ENCODE measurements at places on chromosomes 13 and 19.

GRCh38 chr19:29672933-29673336 is 7.7 kb downstream of the PLEKHF1 start:
- DNase-seq, result no peak

DNA sequence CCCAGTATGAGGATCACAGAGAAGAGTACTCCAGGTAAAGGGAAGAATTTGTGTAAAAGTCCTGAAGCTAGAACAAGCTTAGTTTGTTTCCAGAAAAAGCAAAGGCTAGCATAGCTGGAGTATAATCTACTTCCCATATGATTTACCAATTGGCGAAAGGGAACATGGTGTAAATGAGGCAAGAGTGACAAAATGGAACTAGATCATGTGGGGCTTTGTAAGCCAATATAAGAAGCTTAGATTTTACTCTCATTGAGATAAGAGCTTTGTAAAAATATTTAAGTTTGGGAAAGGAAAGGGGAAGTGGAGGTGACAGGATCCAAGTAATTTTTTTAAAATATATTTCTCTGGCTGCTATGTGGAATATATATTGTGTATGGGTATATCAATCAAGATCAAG is 234.9 kb downstream of the KCTD12 start:
- no peak for DNase-seq

DNA sequence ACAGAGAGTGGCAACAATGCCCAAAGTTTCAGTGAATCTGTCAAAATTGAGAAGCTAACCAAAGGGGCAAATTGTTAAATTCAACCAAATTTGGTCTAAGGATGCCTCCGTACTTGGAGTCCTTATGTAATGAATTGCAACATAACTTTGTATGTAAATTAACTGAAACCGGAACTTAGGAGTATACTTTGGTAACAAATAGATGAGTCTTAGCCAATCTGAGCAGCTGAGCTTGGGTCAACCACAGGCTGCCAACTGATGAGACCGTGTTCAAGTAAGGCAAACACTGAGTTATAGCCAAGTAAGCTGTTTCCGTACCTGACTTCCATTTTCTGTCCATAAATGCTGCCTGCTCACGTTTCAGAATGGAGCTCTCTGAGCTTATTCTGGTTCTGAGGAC is 5.3 kb downstream of the VWA8 start:
- no peak for DNase-seq

DNA sequence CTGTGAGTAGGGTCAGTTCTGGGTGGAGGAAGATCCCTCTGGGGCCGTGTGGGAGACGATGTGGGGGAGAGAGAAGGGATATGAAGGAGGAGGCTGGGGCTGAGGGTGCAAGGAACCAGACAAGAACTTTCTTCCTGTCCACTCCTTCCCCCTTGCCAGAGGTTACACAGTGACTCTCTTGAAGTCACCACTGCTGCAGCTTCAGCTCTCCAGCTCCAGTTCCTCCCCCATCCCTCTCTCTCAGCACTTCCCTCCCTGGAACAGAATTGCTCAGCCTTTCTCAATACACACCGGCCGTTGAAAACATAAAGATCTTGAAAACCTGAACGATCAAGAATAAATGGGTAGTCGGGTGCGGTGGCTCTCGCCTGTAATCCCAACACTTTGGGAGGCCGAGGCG is 5.1 kb downstream of the ZSWIM9 start:
- DNase-seq, result no peak

DNA sequence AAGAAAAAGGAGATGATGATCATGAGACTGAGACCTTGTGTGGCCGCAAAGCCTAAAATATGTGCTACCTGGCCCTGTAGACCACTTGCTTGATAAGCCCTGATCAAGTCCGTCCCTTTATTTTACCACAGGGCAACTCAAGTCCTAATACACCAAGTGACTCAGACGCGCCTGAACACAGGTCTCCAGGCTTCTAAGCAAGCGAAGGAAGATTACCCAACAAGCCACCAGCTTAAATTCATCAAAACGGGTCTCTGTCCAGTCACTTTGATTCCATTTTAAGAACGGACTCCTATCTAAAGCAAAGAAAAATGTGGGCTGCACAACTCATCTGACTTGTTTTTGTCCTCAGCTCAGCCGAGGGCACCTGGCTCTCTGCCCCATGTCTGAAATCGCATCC is 26.8 kb downstream of the SLC7A1 start:
- DNase-seq, result no peak

- no peak for DNase-seq
Measured at GRCh38 chr19:5434970-5435641, 20.1 kb upstream of the ZNRF4 start.

GRCh38 chr13:37429976-37430375 is 168.6 kb downstream of the POSTN start:
- DNase-seq, result no peak

- DNase-seq, result peak; percentile 29
Measured at GRCh38 chr13:50484472-50485113, 358.9 kb downstream of the DLEU7 start.

- DNase-seq, result no peak
Measured at GRCh38 chr13:110319774-110320509, 12.9 kb downstream of the COL4A2 start.

DNA sequence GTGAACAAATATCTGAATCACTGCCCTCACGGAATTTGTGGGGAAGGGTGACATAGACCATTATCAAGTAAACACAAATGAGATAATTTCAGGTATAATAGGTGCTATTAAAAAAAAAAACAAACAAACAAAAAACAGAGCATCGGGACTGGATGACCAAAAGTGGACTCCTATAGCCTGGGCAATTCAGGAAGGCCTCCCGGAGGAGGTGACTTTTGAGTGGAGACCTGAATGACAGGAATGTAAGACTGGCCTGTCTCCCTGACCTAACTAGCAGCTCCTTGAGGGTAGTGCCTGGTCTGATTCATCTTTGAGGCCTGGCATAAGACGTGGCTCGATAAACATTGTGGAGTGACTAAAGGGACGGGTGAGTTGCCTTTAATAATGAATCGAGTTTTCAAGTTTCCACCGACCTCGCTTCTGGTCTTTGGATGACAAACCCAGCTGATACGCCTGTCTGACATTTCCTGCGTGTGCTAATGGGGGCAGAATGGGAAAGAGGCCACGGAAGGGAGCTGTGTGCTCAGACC is 6.8 kb downstream of the KLK10 start:
- DNase-seq, result no peak

DNA sequence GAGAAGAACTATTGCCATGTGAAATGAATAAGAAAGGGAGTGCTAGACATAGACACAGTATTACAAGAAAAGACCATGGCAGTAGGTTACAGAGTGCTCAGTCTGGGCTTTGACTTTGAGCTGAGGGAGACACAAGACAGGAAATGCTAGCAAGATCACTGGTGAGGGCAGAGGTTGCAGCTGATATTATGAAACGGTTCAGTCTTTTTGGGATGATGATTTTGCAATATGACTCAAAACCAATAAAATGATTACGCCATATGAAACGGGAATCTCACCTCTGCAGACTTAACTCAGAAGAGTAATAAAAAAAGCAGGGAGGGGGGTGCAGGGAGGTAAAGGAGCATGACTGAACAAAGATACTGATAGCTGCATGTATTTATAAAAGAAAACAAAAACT is 123.1 kb downstream of the RBM26 start:
- DNase-seq, result no peak

DNA sequence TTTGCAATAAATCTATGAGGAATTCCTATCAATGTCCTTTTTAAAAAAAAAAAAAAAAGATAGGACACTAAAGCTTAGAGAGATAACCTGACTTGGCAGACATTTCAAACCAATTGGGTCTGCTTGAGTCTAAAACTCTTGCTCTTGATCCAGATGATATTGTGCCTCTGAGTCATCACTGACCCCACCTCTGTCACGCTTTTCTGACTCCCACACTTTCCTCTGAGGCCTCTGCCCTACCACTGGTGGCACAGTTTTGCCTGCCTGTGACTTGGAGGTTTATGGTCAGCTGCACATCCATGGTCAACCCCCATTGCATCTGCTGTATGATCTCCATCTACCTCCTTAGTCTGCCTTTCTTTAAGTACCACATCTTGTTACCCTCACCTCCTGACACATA is 328.7 kb downstream of the SPRY2 start:
- no peak for DNase-seq

- no peak for DNase-seq
Measured at GRCh38 chr13:30702006-30702405, 33.3 kb upstream of the ALOX5AP start.

- DNase-seq, result no peak
Measured at GRCh38 chr13:48401480-48401879, 11.4 kb downstream of the LPAR6 start.

GRCh38 chr19:32819419-32820400 is 49.9 kb downstream of the SLC7A9 start:
- DNase-seq, result no peak

GRCh38 chr19:58009666-58010301 is 7.2 kb upstream of the ZNF606 start:
- peak; percentile 78 for DNase-seq

GRCh38 chr13:97826421-97827012 is 127.0 kb upstream of the IPO5 start:
- DNase-seq, result no peak

GRCh38 chr13:102606537-102607309 is 9.9 kb downstream of the TPP2 start:
- DNase-seq, result no peak

DNA sequence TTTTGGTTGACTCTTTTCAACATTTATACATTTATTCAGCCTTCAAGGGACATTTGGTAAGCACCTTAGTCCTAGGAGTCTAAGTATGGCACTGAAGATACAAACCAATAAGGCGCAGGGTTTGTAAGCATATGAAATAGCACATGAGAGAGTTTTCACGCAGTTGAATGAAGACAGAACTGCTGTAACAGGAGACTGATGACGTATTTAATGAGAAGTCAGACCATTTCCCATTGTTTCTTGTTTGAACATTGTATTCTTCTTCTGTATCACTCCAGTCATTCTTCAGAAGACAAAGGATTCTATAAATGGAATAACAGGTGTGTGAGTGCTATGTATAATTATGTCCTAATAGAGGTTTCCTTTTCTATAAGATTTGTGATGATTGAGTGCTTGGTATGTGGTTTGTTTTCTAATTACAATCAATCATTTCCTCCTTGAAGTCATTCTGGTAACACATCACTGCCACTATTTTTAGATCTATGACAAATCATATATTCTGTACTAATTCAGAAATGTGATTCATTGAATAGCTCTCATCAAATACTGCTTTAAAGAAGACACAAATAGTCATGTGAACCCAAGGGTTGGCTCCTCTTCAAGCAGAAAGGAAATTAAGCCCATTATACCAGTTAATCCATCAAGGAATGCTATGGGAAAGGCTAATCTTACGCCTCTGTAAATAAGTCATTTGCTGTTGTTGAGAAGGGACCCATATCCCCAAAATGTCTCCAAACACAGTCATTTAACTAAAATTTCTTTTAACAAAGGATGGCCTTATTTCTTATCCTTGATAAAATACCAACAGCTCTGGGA is 222.8 kb upstream of the NBEA start:
- no peak for DNase-seq

DNA sequence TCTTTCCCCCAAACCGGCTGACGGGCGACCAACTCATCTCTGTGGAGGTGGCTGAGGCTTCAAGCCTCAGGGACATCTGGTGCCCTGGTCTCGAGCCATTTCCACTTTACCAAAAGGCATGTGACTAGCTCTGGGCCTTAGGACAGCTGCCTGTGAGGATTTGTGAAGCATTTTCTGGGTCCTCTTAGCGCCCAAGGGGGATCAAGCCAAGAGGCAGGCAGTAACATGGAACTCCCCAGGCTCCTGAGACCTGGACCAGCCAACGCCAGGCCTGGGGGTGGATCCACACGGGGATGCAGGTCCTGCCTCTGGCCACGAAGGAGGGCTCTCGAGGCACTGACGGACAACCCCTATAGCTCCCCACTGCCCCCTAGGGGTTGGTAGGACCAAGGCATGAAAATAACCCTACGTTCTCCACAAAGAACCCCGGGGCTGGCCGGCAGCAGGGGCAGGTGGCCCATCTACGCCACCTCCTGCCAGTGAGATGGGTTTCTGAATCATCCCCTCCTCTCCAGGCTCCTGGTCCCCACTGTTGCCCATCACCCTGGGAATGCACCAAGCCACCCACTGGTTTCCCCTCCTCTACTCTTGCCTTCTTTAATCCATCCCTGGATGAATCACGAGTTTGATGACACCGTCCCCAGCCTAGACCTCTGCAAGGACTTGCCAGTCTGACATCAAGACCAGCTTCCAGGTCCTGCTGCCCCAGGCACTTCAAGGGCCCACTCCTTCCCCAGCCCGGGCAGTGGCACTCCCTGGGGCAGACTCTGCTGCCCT is 7.0 kb upstream of the MYDGF start:
- DNase-seq, result no peak

- no peak for DNase-seq
Measured at GRCh38 chr13:102586615-102587014, 10.2 kb upstream of the TPP2 start.

DNA sequence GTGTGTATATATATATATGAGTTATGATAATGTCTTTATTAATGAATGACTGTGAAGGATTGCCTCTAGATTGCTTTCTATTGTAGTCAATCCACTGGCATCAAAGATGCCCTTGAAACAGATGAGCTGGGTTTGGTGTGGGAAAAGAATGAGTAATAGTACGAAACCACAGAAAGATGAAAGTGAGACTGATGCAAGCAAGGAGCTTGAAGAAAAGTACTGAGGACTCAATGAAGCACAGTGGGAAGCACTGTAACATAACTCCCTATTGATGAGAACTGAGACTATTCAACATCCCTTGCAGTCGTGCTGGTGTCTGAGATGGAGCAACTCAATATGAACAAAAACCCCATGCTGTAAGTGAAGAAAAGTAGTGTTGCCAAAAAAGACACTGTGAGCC is 1794.2 kb downstream of the SLITRK5 start:
- DNase-seq, result no peak

GRCh38 chr19:5080030-5080654 is 111.2 kb downstream of the KDM4B start:
- no peak for DNase-seq

DNA sequence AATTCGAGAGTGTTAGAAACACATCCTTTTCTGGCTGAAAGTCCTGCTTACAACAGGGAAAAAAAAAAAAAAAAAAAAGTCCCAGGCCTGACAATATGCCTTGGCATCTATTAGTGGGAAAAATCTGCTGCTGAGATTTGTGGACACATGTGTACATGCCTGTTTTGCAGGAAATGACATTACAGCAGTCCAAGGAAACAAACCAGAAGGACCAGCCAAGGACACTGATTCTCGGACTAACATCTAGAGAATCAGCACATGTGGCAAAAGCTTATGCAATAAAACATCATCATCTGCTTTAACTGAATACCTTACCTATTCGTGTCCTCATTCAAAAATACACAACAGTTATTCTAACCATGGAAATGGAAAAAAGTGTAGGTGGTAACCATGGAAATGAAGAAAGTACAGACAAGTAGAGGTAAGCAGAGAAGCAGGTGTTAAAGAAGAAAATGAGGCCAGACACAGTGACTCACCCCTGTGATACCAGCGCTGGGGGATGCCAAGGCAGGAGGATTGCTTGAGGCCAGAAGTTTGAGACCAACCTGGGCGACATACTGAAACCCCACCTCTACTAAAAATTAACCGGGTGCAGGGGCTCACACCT is 9.4 kb upstream of the DPY19L3 start:
- DNase-seq, result no peak

GRCh38 chr19:1377965-1378785 is 5.5 kb upstream of the NDUFS7 start:
- no peak for DNase-seq

GRCh38 chr13:45595965-45596364 is 19.6 kb downstream of the ERICH6B start:
- DNase-seq, result no peak

GRCh38 chr19:33287927-33288326 is 14.4 kb downstream of the CEBPA start:
- DNase-seq, result no peak

Measured in amygdala (tissue), 56 donors.